ENCODE measurements at places on chromosomes 7 and 10.

DNA sequence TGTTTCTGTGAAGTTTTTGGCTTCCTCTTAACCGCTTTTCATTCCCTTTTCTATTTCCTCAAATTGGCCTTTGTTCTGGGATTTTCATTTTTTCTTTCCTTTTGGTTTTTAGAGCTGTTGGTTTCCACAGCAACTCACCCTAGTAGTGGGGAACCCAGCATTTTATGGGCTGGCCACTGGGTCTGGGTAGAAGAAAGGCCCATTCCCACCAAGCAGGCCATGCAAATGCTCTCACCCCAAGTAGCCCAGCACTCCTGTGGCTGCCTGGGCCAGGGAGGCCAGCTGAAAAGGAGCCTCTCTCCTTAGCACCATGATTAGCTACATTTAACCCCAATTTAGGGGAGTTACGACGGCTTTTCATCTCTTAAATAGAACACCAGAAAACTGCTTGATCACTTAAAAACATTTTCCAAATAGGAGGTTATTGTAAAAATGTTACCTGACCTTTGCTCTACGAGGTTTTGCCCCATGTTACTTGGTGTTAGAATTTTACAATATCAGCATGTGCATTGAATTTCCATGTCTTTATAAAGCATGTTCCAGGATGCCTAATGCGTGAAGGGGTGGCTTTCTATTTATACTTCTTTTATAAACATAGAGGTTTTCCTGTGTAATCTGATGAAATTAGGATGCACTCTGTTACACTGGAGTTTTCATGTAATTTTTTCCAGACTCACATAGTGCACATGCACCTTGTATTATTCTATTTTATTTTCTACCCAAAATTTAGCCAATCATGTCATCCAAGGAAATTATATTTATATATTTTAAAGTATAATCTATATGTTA lies 75.4 kb downstream of the FAM171A1 start:
- DNase-seq = no peak

GRCh38 chr10:25552283-25552919 lies 377.6 kb downstream of the GPR158 start:
- DNase-seq = no peak

GRCh38 chr10:27541796-27542729 lies 38.0 kb downstream of the RAB18 start:
- DNase-seq = no peak

- peak; percentile 31 for DNase-seq
Measured at GRCh38 chr7:24572393-24572996, 757 bp upstream of the PALS2 start.

- DNase-seq = no peak
Measured at GRCh38 chr10:33027088-33027487, 69.1 kb upstream of the ITGB1 start.

DNA sequence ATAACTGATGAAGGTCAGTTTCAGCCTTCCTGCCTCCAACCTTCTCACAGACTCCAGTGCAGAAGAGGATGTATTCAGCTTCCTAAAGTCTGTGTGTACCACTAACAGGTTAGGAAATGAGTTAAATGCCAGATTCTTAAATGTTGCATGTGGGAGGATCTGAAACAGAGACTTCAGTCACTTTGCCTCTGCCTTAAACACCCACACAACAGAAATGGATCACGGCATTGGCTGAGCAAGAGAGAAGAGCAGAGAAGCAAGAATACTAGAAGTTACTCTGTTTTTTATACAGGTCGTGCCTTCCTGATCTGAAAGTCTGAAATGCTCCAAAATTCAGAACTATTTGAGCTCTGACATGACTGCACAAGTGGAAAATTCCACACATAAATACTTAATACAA lies 98.9 kb upstream of the ARHGAP21 start:
- peak; percentile 54 for DNase-seq

GRCh38 chr7:137937202-137937560 lies 64.7 kb downstream of the CREB3L2 start:
- DNase-seq = no peak

DNA sequence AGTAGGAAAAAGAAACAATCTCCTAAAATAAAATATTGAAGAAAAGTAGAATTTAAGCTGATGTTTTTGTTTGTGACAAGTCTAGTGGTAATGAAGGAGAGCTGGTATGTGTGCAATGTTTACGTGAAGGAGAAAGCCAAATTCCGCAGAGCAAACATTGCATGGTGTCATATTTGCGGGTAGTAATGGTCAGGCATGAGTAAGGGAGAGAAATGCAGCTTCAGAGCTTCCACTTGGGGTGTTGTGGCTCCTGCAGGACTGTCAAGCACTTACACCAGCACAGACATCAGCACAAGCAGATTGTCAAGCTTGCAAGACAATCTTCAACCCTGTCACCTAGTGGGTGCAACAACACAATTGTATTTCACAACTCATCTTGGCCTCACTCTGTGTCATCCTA lies 136.5 kb upstream of the ETV1 start:
- DNase-seq = no peak

- DNase-seq = no peak
Measured at GRCh38 chr10:77500754-77501151, 136.9 kb downstream of the KCNMA1 start.

GRCh38 chr7:75986147-75986781 lies 8.1 kb downstream of the TMEM120A start:
- DNase-seq = no peak

- DNase-seq = no peak
Measured at GRCh38 chr10:13613519-13613918, 26.8 kb downstream of the PRPF18 start.

DNA sequence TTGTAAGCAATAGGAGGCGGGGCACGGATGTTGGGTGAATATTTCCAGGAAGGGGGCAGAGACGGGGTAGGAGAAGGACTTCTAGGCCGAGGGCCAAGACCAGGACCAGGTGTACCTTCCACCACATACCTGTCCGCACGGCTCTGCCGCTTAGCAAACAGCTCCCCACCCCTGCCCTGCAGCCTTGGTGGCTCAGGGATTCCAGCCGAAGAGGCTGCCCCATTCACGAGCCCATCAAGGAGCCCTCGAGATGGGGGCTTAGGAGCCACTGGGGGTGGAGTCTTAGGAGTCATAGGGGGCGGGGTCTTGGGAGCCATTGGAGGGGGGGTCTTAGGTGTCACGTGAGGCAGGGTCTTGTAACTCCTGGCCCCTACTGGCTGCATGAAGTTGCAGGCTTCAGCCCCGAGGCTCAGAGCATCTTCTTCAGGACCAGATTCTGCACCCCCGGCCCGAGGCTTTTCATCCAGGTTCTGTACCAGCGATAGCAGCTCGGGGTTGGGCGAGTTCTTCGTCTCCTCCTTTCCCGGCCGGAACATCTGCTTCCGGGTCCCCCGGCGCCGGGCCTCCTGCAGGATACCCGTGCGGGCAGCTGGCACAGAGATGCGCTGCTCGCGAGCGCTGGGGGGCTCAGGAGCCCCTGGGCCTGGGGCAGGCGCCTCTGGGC lies 6.1 kb upstream of the MYOZ1 start:
- peak; percentile 62 for DNase-seq

DNA sequence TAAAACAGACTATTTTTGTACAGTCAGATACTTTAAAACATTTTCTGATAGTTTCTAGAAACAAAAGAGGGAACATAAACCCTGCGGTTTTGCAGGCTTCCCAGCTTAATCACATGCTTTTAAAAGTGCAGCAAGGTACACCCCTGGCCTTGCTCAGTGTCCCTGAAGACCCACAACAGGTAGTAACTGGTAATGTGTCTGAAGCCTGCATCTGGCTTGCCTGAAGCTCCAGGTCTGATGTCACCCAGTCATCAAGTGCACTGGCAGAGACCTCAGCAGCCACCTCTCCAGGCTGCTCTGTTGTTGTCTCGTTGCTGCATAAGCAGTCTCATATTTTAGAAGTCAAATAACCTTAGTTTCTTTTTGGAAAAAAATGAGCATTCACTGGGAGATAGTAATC lies 376.1 kb upstream of the MTPN start:
- DNase-seq = no peak

DNA sequence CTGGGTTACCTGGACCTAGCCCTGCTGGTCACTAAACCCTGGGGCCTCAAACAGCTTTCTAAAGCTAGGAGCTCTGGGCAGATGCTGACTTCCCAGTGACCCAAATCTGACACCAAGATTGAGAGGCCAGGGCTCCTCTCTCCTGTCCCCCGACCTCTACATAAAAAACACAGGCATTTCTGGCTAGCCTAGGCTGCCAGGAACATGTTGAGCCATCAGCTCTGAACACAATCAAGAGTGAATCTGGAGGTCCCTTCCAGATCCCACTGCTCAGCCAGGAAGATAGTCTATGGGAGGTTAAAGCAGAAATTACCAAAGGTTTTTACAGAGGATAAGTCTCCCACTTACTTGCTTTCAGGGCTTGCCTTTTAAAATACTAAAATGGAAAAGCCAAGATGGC lies 22.1 kb upstream of the PDE1C start:
- no peak for DNase-seq

- DNase-seq = no peak
Measured at GRCh38 chr10:75352650-75353049, 48.9 kb downstream of the ZNF503 start.

Measured in GM13977 (cell line).